Fibroblast of villous mesenchyme (primary cell): ENCODE measurements at places on chromosomes 3 and 15.

DNA sequence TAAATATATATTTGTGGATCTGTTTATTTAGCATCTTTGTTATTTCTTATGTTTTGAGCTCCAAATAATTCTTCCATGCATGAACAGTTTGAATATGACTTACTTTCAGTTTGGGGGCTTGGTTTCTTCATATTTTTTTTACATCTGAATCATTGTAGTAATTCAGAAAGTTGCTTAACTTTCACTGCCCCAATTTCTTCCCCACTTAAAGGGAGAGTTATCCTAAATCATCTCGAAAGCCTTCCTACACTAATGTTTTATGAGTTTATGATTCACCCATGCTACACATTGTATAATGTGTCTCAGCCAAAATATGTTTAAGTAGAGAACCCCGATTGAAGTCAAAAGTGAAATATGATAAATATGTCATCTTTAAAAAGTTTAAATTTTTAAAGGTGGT is 47.8 kb downstream of the SPRED1 start:
- DNase-seq, result peak; percentile 69

DNA sequence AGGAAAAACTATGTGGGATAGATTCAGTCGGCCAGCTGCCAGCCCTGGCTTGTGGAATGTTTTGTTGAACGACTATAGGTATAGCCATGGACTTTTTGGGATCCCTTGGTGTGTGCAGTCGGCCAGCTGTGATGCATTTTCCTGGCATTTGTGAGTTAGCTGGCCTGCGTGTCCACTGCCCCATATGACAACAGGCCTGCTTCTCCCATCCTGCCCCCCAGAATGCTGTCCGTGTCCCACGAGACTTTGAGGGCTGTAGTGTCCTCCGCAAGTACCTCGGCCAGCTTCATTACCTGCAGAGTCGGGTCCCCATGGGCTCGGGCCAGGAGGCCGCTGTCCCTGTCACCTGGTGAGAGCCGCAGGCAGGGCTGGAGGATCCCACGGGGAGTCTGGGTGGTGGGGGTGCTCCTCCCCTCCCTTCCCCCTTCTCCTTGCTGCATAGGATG is 23.6 kb downstream of the PTPN23 start:
- no peak for DNase-seq

GRCh38 chr15:34837246-34838016 is 42.1 kb upstream of the ACTC1 start:
- peak; percentile 32 for DNase-seq

- peak; percentile 68 for DNase-seq
Measured at GRCh38 chr3:114411811-114412803, 118.3 kb downstream of the TIGIT start.

DNA sequence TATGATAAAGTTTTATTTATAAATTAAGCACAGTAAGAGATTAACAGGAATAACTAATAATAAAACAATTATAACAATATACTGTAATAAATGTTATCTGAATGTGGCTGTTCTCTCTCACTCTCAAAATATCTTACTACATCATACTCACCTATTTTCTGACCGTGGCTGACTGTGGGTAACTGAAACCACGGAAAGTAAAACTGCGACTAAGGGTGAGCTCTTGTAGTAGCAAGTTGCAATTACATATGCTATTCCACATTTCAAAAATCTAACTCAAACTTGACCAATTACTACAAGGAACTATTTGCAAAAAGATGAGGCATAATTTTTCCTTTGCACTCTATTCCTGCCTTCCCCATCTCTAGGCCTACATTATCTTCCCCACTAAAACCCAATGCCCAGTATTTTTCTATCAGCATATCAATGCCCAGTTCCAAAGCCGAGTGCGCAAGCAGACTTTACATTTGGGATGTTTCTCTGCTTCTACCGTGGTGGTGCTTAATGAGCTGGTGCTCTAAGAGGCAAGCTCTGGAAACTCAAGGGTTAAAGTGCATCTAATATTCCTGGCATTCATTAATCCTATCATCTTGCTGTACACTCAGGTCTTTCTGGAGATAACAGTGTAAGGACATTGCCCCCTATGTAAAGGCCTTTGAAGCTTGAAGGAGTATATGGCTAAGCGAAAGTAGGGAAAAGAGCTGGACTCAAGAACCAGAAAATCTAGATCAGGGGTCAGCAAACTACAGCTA is 6.7 kb downstream of the PCYT1A start:
- DNase-seq, result no peak

GRCh38 chr15:98330258-98330657 is 318.1 kb upstream of the IGF1R start:
- no peak for DNase-seq

DNA sequence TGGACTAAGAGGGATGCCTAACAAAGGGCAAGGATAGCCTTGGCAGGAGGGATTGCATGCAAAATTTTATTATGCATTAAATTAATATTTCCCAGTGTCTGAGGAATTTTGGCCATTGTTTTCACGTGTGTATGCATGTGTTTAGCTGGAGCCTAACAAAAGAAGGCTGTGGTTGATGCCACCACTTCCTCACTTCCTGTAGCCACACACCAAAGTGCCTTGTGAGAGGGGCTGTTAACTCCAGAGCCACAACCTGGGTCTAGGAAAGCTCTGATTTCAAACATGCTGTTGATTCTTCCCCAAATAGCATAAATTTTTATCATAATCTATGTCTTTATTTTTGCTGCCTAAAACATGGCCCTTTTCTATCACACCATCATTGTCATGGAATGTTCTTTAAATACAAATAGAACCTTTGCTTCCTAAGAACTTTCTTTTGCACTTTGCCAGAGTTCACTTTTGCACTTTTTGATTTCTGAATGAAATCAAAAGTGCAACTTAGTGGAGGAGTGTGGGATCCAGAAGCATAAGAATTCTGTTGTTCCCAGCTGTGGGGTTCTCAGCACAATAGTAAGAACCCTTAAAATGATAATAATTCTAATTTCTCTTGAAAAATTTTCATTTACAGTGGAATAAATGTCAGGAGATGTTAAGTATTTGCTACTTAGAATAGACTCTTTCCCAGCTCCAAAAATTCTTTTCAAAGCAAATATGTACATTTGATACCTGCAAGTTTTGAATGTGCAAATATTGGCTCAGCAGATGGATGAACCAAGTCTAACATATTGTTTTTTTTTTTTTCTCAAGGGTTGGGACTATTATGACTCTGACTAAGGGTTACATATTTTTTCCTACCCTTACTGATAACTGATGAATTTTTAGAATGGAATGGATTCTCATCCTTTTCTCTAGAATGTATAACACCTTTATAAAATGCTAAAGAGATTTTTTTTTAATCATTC is 35.6 kb upstream of the SPTSSB start:
- no peak for DNase-seq

DNA sequence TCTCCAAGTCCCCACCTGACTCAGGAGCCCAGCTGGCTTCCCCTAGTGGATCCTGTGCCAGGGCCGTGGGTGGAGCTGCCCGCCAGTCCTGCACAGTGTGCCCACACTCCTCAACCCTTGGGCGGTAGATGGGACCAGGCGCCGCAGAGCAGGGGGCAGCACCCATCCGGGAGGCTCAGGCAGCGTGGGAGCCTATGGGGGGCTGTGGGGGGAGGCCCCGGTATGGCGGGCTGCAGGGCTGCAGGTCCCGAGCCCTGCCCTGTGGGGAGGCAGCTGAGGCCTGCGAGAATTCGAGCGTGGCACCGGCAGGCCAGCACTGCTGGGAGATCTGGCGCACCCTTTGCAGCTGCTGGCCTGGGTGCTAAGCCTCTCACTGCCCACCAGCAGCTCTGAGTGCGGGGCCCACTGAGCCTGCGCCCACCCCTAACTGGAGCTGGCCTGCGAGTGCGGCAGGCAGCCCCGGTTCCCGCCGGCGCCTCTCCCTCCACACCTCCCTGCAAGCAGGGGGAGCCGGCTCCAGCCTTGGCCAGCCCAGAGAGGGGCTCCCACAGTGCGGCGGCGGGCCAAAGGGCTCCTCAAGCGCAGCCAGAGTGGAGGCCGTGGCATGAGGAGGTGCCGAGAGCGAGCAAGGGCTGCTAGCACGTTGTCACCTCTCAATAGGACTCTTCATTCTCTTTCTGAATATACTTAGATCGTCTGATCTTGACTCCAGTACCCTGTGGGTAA is 64.0 kb downstream of the TMEM212 start:
- DNase-seq, result no peak

DNA sequence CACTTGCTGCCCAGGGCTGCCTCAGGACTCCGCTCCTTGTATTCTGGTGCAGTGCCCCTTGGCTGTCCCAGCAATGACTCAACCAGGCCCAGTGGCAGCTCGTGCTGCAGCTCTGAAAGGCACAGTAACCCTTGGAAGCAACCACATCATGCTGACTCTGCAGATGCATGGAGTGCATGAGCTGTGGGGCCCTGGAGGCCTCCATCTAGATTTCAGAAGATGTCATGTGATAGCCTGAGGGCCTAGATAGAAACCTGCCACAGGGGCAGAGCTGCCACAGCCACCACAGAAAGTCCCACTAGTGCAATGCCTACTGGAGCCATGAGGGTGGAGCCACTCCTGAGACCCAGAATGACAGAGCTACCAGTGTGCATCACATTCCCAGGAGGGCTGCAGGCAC is 117.1 kb upstream of the SMAD3 start:
- no peak for DNase-seq

GRCh38 chr3:17945018-17945798 is 202.8 kb upstream of the TBC1D5 start:
- DNase-seq, result no peak

DNA sequence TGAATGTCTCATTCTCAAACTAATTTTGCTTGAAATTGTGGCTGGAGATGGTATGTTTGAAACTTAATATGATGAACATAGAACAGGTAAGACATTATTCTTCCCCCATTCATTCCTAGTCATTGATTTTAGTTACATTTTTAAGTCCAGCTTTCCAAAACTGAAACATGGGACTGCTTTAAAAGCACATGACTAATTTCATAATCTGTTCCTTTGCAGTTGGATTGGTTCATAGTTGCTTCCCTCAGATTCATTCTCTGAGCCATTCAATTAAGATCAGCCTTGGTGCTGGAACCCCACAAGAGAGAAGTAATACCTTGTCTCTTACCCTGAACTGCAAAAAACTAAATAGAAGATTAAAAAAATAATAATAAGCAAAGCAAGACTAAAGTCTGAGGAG is 87.5 kb upstream of the TGFBR2 start:
- no peak for DNase-seq

GRCh38 chr3:37937156-37937555 is 53.4 kb upstream of the VILL start:
- no peak for DNase-seq

DNA sequence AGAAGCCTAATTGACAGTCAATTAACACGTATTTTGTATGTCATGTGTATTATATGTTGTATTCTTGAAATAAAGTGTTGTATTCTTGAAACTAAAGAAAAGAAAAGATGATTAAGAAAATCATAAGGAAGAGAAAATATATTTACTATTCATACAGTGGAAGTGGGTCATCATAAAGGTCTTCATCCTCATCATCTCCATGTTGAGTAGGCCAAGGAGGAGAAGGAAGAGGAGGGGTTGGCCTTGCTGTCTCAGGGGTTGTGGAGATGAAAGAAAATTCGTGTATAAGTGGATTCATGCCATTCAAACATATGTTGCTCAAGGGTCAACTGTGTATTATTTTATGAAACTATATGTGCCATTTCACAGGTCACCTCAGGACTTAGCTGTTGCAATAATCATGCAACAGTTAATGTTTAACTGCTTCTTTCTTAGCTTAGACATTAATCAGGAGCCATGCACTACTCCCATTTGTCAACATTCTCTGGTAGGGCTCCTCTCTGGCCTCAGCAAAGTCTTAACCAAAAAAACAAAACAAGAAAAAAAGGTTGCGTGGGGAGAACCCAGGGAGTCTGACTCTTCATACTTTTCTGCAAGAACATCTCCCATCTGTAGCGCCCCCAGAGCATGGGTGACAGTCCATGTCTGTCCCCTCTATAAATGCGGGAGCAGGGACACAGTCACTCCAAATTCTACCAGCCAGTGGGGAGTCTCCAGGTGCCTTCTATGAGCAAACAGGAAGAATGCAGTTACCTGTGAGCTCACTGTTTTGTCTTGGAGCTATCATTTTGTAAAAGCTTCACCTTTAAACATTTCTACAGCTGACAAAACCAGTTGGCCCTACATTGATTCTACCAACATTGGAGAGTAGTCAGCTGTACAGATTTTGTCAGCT is 19.9 kb upstream of the LRRC2 start:
- DNase-seq, result no peak

DNA sequence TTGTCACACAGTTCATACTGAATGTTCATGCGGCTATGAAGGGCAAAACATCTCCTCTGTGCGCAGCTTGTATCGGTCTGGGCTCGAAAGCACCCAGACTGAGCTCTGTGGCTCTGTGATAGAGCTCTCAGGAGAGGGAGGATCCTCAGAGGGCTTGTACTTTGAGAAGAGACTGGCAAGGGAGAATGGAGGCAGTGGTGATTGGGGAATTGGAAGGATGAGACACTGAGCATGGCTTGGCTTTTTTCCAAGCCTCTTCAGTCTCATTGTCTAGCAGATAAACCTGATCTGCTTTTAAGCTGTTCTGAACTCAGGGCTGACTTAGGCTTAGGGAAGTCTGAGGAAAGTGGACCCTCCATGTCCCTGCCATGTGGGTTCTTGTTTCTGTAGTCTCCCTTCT is 43.0 kb downstream of the RAD54L2 start:
- peak; percentile 14 for DNase-seq

DNA sequence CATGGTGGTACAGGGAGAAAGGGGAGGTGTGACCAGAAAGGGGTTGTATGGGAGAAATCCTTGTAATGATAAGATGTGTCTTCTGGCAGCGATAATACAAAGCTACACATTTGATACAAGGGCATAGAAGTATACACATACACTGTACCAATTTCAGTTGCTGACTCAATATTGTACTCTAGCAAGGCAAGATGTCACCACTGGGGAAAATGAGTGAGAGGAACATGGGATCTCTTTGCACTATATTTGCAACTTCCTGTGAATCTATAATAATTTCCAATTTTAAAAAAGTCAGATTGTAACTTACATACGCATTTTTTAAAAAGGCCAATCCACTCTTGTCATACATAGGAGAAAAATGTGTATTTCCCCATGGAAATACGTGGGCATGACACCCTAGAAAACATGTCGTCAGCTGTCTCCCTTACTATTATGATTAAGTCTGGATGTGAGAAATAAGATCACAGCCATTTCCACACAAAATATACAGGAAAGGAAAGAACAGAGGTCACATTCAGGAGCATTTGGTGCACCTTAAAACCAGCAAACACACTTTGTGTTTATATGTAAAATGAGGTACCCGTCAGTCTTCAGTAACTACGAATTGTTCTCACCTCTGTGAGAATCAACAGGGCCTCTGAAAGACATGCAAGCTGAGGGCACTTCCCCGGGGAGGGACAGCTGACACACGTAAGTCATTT is 22.9 kb downstream of the PRR23E start:
- no peak for DNase-seq
